ENCODE measurements at places on chromosomes 1 and 21. TPM values are rescaled to one million over a fixed set of nuclear protein-coding genes. Genes with fewer than 3 reads are reported as not detected.

PROX1 gene
- 0.61 TPM for total RNA-seq

CERS2 gene
- 270 TPM for total RNA-seq

DNA sequence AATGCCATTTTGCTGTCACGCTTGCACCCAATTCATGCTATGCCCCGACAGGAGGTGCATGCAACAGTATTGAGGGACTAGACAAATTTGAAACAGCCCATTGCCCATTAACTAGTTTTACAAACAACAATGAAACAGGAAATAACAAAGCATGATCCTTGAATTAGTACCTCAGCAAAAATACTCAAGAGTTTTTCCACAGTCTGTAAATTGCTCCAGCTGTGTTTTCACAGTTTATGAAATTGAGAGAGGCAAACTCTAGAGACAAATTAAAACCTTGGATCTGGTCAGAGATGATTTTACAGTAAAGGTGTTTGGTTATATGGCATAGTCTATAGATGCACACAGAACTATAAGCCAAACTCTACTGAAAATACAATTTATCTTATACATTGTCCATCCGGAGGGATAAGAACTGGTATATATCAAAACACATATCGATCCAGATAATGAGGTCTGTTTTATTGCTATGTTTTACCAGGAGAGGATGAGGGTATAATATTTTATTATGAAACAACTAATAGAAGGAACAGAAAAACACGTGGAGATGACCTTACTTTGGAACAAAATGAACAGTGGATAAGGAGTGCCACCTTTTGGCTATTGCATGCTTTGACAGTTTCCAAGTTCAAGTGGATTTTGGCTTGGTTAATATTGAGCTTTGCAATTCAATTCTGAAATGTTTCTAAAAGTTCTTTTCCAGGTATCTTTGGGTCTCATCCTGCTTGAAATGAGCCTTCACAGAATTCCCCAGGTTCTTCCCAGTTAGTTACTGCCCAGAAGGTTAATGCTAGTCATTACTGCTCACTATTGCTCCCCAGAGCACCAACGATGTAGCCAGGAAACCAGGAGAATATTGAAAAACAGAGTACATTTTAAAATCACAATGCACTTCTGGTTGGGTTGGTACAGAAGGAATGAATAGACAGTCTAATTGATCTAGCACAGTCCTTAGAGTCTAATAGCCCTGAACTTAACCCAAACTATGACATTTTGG, 45.7 kb downstream of the ZC3H11B start:
- no peak overlapping the region for H3K27ac ChIP-seq
- no peaks in the 10 kb centered on the region for H3K4me1 ChIP-seq
- H3K36me3 ChIP-seq, result no peaks in the 10 kb centered on the region
- peaks cover 91% of the 10 kb centered on the region for H3K27me3 ChIP-seq
- no peak overlapping the region for H3K4me3 ChIP-seq

CBR3 gene
- total RNA-seq, result 1.3 TPM

DNA sequence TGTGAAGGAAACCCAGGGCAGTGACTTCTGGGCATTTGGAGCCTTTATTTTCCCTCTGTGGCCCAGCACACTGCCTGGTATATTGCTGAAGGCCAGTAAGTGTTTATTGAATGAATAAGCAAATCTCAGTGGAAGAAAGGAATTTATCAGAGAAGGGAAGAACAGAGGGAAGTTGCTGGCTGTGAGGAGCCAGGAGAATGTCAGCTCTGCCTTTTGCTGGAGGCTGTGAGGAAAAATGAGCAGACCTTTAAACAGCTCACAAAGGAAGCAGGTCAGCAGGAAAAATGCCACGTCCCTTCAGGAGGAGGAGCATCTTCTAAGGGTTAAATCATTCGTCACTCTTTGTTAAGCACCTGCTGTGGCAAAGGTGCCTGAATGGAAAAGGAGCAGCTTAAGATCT, 75.9 kb downstream of the GIPC2 start:
- H3K36me3 ChIP-seq, result no peaks in the 10 kb centered on the region
- no peak overlapping the region for H3K27ac ChIP-seq
- no peaks in the 10 kb centered on the region for H3K4me1 ChIP-seq
- H3K27me3 ChIP-seq, result no peaks in the 10 kb centered on the region
- H3K4me3 ChIP-seq, result no peak overlapping the region
- no peak for DNase-seq

- no peak overlapping the region for H3K27ac ChIP-seq
- H3K4me3 ChIP-seq, result no peak overlapping the region
- no peaks in the 10 kb centered on the region for H3K27me3 ChIP-seq
- DNase-seq, result no peak
- H3K36me3 ChIP-seq, result peaks cover 6% of the 10 kb centered on the region
These were observed 43.4 kb downstream of the RSPH1 start for GRCh38 chr21:42452401-42453223.

RIPK4 gene
- 22.3 TPM for total RNA-seq

RUNX1 gene
- 86.2 TPM for total RNA-seq

GRCh38 chr1:110787328-110788071, 85.4 kb upstream of the CD53 start:
- no peaks in the 10 kb centered on the region for H3K4me1 ChIP-seq
- no peak overlapping the region for H3K27ac ChIP-seq
- peaks cover 28% of the 10 kb centered on the region for H3K27me3 ChIP-seq

- H3K27me3 ChIP-seq, result no peaks in the 10 kb centered on the region
- H3K27ac ChIP-seq, result peak overlapping the region; percentile 67
- peak; percentile 93 for DNase-seq
- H3K4me3 ChIP-seq, result no peak overlapping the region
These were observed 44.2 kb downstream of the PRRX1 start for GRCh38 chr1:170707959-170708655.

FAM72D gene
- total RNA-seq, result 11.9 TPM
